ENCODE measurements at places on chromosomes 16 and 17. TPM values are rescaled to one million over a fixed set of nuclear protein-coding genes. Genes with fewer than 3 reads are reported as not detected.
A peak's percentile ranks its signal among the peaks of the same experiment; 100 is the strongest.

PCGF2 gene
- total RNA-seq, result 0.23 TPM

GRIN2C gene
- 0.25 TPM for total RNA-seq

GRCh38 chr17:45096141-45096540, 35.0 kb downstream of the NMT1 start:
- no peaks in the 10 kb centered on the region for H3K4me1 ChIP-seq
- no peaks in the 10 kb centered on the region for H3K27me3 ChIP-seq
- H3K36me3 ChIP-seq, result peaks cover 61% of the 10 kb centered on the region
- DNase-seq, result no peak
- H3K4me3 ChIP-seq, result no peak overlapping the region

PLA2G10 gene
- not detected for total RNA-seq

SRL gene
- not detected for total RNA-seq

GRCh38 chr16:87133966-87134627, 183.1 kb downstream of the C16orf95 start:
- no peak for DNase-seq
- H3K27me3 ChIP-seq, result no peaks in the 10 kb centered on the region

GRCh38 chr17:45111850-45112249, 20.5 kb downstream of the PLCD3 start:
- peaks cover 2% of the 10 kb centered on the region for H3K36me3 ChIP-seq
- no peak overlapping the region for H3K4me3 ChIP-seq
- H3K27me3 ChIP-seq, result no peaks in the 10 kb centered on the region

TANGO6 gene
- total RNA-seq, result 24.3 TPM

- no peak overlapping the region for H3K27ac ChIP-seq
- no peak overlapping the region for H3K4me3 ChIP-seq
- H3K27me3 ChIP-seq, result peaks cover 33% of the 10 kb centered on the region
- H3K4me1 ChIP-seq, result peaks cover 30% of the 10 kb centered on the region
Observed at GRCh38 chr17:77890771-77891170, 67.7 kb upstream of the TNRC6C start.

DNA sequence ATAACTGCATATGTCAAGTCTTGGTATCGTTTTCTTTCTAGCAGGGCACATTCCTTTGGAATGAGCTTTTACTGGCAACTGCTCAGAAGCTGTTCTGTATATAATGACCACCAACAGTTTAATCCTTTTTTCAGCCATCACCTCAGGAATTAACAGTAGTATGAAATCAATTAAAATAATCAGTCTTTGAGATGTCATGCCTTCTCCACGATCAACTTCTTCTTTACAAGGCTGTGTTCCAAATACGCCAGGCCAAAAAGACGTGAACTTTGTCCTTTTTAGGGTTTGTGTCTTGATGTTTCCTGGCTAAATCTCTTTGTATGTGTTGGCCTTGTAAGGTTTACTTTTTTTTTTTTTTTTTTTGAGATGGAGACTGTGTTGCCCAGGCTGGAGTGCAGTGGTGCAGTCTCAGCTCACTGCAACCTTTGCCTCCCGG, 54.9 kb downstream of the ABCC1 start:
- H3K36me3 ChIP-seq, result peaks cover 30% of the 10 kb centered on the region
- H3K27ac ChIP-seq, result no peak overlapping the region
- H3K4me1 ChIP-seq, result peaks cover 26% of the 10 kb centered on the region
- H3K4me3 ChIP-seq, result no peak overlapping the region
- H3K27me3 ChIP-seq, result no peaks in the 10 kb centered on the region

GRCh38 chr17:5181509-5182305, 10.0 kb downstream of the ZNF594 start:
- H3K27me3 ChIP-seq, result no peaks in the 10 kb centered on the region
- H3K4me1 ChIP-seq, result no peaks in the 10 kb centered on the region
- no peak overlapping the region for H3K27ac ChIP-seq
- H3K4me3 ChIP-seq, result no peak overlapping the region

FAM20A gene
- not detected for total RNA-seq

GRCh38 chr17:77666462-77666861, 292.0 kb upstream of the TNRC6C start:
- peaks cover 51% of the 10 kb centered on the region for H3K4me1 ChIP-seq
- H3K27ac ChIP-seq, result peak overlapping the region; percentile 98
- H3K36me3 ChIP-seq, result peaks cover 35% of the 10 kb centered on the region
- H3K4me3 ChIP-seq, result peak overlapping the region; percentile 77
- DNase-seq, result peak; percentile 29
- H3K27me3 ChIP-seq, result no peaks in the 10 kb centered on the region

- H3K27me3 ChIP-seq, result no peaks in the 10 kb centered on the region
- DNase-seq, result no peak
- H3K27ac ChIP-seq, result no peak overlapping the region
- H3K36me3 ChIP-seq, result no peaks in the 10 kb centered on the region
- H3K4me1 ChIP-seq, result peaks cover 11% of the 10 kb centered on the region
Observed at GRCh38 chr17:30720013-30720471, 104.5 kb downstream of the CRLF3 start.

All from activated CD4-positive, alpha-beta T cell treated with anti-CD3 and anti-CD28 coated beads, Interleukin-2, amount 10 ng/mL, durations not matched to agents 7 days and 5 days (primary cell).